ENCODE measurements at places on chromosomes 16 and 17. TPM values are rescaled to one million over a fixed set of nuclear protein-coding genes. Genes with fewer than 3 reads are reported as not detected.

DNA sequence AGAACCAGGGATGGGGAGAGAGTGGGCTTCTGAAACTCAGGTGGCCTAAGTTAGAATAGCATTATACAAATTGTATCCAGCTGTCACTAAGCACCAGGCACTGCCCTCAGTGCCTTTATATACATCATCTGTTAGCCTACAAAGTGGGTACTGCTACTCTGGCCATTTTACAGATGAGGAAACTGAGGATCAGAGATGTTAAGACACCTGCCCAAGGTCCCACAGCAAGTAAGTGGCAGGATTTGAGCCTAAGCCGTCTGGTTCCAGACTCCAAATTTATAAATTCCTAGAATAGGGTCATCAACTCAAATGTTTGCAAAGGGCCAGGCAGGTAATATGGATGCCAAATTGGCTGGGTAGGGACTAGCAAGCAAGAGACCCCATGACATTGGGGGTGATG is 2.3 kb downstream of the ORAI3 start:
- peaks cover 5% of the 10 kb centered on the region for H3K36me3 ChIP-seq
- peaks cover 29% of the 10 kb centered on the region for H3K4me1 ChIP-seq
- no peak overlapping the region for H3K4me3 ChIP-seq
- H3K27me3 ChIP-seq = no peaks in the 10 kb centered on the region
- no peak for DNase-seq
- H3K27ac ChIP-seq = no peak overlapping the region

TPSB2 gene
- polyA plus RNA-seq = not detected

DNA sequence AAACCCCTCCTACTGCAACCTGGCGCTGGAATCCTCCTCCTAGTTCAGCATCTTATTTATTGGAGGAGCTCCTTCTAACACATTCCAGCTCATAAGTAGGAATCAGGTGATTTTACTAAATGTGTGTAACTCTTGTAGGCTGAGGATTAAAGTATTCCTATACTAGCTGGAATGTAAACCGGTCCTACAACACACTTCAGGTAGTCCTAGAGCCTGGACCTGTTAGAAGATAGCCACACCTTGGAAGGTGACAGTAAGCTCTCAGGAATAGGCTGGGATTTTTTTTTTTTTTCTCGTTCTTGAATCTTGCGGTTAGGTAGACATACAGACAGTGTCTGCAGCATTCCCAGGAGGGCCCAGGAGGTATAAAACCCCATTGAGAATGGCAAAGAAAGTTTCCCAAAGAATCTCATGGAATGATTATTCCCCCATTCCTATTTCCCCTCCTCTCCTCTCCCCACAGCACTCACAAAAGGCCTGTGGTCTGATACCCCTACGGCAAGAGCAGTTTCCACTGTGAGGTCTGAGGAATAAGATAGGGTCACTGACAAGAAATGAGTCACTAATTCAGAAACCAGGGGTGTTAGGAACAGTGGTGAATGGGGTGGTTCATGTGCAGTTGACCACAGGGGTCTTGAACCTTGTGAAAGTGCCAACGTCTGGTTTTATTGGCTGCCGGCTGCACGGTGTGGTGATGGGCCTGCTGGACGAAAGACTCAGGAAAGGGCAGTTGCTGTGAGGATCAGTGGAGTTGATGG is 267.1 kb downstream of the UTP18 start:
- peaks cover 3% of the 10 kb centered on the region for H3K4me1 ChIP-seq
- H3K4me3 ChIP-seq = no peak overlapping the region
- no peak overlapping the region for H3K27ac ChIP-seq
- no peak for DNase-seq
- H3K27me3 ChIP-seq = no peaks in the 10 kb centered on the region

DNA sequence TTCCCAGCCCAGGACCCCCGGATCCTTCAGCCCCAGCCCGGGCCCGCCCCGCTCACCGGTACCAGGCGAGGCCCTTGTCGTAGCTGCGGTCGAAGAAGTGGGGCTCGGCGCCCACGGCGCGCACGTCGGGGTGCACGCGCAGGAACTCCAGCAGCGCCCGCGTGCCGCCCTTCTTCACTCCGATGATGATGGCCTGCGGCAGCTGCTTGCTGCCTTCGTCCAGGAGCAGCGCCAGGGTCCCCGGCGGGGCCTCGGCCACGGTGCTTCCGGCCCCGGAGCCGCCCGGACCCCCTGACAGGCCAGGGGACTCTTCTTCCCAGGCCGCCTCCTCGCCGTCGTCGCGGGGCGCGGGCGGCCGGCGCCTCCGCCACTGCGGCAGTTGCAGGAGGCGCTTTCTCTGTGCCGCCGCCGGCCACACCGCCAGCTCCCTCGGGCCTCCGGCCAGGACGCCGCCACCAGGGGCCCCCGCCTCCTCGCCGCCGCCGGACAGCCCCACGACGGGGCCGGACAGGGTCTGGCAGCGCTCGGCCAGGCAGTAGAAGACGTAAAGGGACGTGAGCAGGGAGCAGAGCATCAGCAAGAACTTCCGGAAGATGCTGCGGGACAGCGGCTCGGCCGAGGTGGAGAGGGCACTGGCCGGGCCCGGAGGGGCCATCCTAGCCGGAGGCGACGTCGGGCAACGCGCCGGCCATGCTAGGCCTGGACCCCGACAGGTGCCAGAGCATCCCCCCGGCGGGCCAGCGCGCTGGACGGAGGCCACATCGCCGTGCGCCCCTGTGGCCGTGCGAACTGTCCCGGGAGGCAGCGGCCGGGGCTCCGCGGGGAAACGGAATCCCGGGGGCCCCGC is 1.0 kb downstream of the HS3ST3A1 start:
- peaks cover under 1% of the 10 kb centered on the region for H3K36me3 ChIP-seq
- no peaks in the 10 kb centered on the region for H3K27me3 ChIP-seq
- 0 out of 2 replicates have a peak, but pooled peaks cover 3% of the 10 kb centered on the region for H3K4me1 ChIP-seq
- H3K4me3 ChIP-seq = peak overlapping the region; percentile 66

GRCh38 chr16:290015-290680 is 7.2 kb downstream of the PDIA2 start:
- no peak overlapping the region for H3K4me3 ChIP-seq
- H3K4me1 ChIP-seq = no peaks in the 10 kb centered on the region
- H3K27me3 ChIP-seq = no peaks in the 10 kb centered on the region
- H3K27ac ChIP-seq = no peak overlapping the region
- no peaks in the 10 kb centered on the region for H3K36me3 ChIP-seq

RGS11 gene
- polyA plus RNA-seq = 10.0 TPM

GRCh38 chr17:7712111-7712771 is 5.3 kb upstream of the DNAH2 start:
- no peaks in the 10 kb centered on the region for H3K4me1 ChIP-seq
- peaks cover 2% of the 10 kb centered on the region for H3K36me3 ChIP-seq
- peak; percentile 70 for DNase-seq
- no peak overlapping the region for H3K27ac ChIP-seq
- no peak overlapping the region for H3K4me3 ChIP-seq

GRCh38 chr16:798666-799065 is 1.9 kb downstream of the GNG13 start:
- H3K27me3 ChIP-seq = peaks cover 24% of the 10 kb centered on the region
- H3K4me1 ChIP-seq = peaks cover 6% of the 10 kb centered on the region
- DNase-seq = no peak
- no peaks in the 10 kb centered on the region for H3K36me3 ChIP-seq

- peak; percentile 40 for DNase-seq
- no peaks in the 10 kb centered on the region for H3K27me3 ChIP-seq
- H3K4me1 ChIP-seq = peaks cover 47% of the 10 kb centered on the region
Observed at GRCh38 chr17:77366558-77367245, 225.9 kb downstream of the SEC14L1 start.

DNA sequence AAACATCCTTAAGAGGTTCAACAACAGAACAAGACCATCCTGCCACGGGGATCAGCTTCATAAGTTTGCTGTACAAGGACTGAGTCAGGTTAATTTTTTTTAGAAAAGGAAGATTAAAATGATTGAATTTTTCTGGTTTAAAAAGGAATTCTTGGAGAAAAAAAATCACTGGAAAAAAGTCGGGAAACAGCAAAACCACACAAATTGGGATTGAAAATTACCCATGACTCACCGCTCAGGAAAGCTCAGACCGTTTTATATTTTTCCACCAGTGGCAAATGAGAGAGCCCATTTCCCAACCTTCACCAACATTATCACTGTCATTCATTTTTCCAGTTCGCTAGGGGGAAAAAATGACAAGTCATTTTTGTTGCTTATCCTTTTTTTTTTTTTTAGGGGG is 46.6 kb downstream of the MRM3 start:
- no peak overlapping the region for H3K27ac ChIP-seq
- H3K4me1 ChIP-seq = no peaks in the 10 kb centered on the region
- peaks cover 38% of the 10 kb centered on the region for H3K27me3 ChIP-seq
- no peaks in the 10 kb centered on the region for H3K36me3 ChIP-seq

DNA sequence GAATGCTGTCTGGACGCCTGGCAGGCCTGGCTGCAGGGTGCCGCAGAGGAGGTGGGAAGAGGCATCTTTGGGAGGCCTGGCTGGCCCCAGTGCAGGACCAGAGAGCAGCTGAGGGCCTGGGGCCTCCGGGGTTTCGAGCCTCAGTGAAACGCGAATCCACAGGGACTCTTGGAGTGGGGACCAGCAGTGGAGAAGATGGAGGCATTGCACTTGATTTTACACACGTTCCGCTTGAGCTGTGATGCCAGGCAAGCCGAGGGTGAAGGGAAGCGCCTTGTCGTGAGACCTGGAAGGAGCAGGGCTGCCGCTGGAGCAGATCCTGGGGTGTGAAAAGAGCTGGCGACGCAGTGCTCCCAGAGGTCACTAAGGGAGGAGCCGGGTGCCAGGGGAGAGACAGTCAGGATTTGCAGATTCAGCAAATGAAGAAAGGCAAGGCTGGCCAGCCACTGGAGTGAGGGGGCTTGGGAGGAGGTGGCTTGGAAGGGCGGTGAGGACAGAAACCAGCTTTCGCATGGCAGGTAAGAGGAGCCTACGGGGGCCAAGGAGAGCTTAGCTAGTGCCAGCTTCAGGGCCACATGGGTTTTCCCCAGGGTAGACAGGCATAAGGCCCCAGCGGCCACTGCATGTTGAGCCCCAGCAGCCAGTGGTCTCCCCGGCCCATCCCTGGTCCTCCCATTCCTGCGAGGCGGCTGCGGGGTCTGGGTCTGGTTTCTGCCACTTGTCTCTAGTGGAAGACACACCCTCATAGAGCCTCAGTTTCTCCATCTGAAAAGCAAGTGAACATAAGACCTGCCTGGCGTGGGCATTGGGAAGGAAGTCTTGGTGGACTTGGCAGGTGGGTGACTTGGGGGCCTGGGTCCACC is 175.2 kb upstream of the CHMP6 start:
- H3K4me3 ChIP-seq = no peak overlapping the region
- no peaks in the 10 kb centered on the region for H3K36me3 ChIP-seq
- H3K27me3 ChIP-seq = no peaks in the 10 kb centered on the region
- DNase-seq = peak; percentile 30
- peaks cover 28% of the 10 kb centered on the region for H3K4me1 ChIP-seq
- H3K27ac ChIP-seq = no peak overlapping the region

ZNF500 gene
- polyA plus RNA-seq = 6.3 TPM

GRCh38 chr17:47844814-47845715 is 4.0 kb upstream of the SCRN2 start:
- H3K27ac ChIP-seq = no peak overlapping the region
- H3K36me3 ChIP-seq = no peaks in the 10 kb centered on the region
- peak; percentile 68 for DNase-seq
- H3K4me3 ChIP-seq = no peak overlapping the region
- peaks cover 51% of the 10 kb centered on the region for H3K27me3 ChIP-seq
- peaks cover 24% of the 10 kb centered on the region for H3K4me1 ChIP-seq

DNA sequence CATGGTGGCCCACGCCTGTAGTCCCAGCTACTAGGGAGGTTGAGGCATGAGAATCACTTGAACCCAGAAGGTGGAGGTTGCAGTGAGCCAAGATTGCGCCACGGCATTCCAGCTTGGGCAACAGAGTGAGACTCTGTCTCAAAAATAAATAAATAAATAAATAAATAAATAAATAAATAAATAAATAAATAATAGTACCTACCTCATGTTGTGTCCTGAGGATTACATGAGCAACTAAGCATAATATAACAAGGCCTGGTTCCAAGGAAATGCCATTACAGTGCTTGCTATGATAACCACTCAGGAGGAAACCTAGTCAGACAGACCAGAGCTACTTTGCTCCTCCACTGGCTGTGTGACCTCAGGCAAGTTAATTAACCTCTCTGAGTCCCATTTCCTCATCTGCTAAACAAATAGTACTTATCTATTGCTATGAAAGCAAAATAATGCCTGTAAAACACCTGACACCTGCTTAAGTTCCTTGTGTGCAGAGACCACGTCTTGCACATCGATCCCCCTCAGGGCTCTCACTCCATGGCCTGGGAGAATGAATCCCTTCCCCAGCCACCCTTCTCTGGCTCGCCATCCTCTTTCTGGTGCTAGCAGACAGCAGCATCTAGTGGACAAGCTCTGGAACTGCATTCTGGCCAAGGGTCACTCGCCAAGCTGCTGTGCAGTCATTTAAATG is 7.5 kb downstream of the EPOP start:
- no peak overlapping the region for H3K27ac ChIP-seq
- H3K4me1 ChIP-seq = peaks cover 6% of the 10 kb centered on the region
- no peaks in the 10 kb centered on the region for H3K36me3 ChIP-seq

DNA sequence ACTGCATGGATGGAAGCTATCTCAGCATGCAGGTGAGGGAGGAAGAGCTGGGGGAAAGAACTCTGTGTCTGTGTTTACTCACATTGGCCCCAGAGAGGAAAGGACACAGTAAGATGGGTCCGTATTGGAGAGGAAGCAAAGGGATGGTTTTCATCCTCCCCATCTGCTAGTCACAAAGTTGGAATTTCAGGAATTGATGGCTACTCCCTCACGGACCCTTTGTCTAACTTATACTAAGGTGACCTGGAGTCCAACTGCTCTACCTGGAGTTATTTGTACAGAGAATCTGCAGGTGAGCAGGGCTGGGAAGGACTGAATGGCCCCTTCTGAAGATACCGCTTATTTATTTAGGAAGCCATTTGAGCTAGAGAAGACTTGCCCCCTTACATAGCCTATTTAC is 55.1 kb downstream of the WNT3 start:
- no peak overlapping the region for H3K4me3 ChIP-seq
- no peak for DNase-seq
- H3K36me3 ChIP-seq = no peaks in the 10 kb centered on the region
- H3K27me3 ChIP-seq = no peaks in the 10 kb centered on the region
- no peak overlapping the region for H3K27ac ChIP-seq

- no peak overlapping the region for H3K4me3 ChIP-seq
- H3K4me1 ChIP-seq = no peaks in the 10 kb centered on the region
- no peaks in the 10 kb centered on the region for H3K27me3 ChIP-seq
Observed at GRCh38 chr17:10631048-10631700, 25.9 kb downstream of the MYH3 start.

EMC6 gene
- polyA plus RNA-seq = 64.4 TPM

DNA sequence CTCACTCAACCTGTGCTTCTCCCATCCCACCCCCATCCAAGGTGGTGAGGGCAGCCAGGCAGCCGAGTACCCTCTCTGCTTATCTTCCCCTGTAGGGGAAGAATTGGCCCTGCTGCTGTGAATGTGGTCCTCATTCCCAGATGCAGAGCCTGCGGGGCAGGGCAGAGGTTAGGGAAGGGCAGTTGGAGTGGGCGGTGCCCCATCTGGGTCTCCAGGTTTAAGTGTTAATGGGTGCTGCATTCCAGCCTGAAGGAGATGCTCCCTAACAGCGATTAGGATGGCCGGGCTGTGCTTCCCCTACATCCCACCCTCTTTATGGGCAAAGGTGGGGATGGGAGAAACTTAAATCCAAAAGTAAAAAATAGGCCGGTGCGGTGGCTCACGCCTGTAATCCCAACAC is 12.1 kb downstream of the TMEM95 start:
- H3K4me3 ChIP-seq = no peak overlapping the region
- H3K27me3 ChIP-seq = no peaks in the 10 kb centered on the region
